Endothelial cell of umbilical vein (primary cell): ENCODE measurements at places on chromosomes 1 and 21. TPM values are rescaled to one million over a fixed set of nuclear protein-coding genes. Genes with fewer than 3 reads are reported as not detected.

RNU1-3 gene
- 1,319 and 2,019 TPM in 2 replicates for total RNA-seq

BNIPL gene
- total RNA-seq: 0.42 and 0.67 TPM in 2 replicates

CYYR1 gene
- 23.8 and 25.7 TPM in 2 replicates for total RNA-seq

SERPINC1 gene
- 0.35 TPM in 1 of 2 replicates, not detected in the other for total RNA-seq

SPRR1A gene
- total RNA-seq: not detected in 2 replicates

OR2W3 gene
- not detected in 2 replicates for total RNA-seq

LCE1A gene
- total RNA-seq: not detected in 2 replicates

CR1L gene
- not detected in 2 replicates for total RNA-seq

TRIM67 gene
- not detected in 2 replicates for total RNA-seq

BEND5 gene
- total RNA-seq: not detected in 2 replicates

LENEP gene
- 0.64 and 0.88 TPM in 2 replicates for total RNA-seq

SHISAL2A gene
- total RNA-seq: not detected in 2 replicates

GUK1 gene
- total RNA-seq: 237 and 239 TPM in 2 replicates

PROK1 gene
- total RNA-seq: not detected in 2 replicates

POLR3GL gene
- total RNA-seq: 15.3 and 18.8 TPM in 2 replicates

CLCA4 gene
- total RNA-seq: not detected in 2 replicates

TTF2 gene
- 44.1 and 44.4 TPM in 2 replicates for total RNA-seq

IFNLR1 gene
- total RNA-seq: not detected in 2 replicates

OBSCN gene
- 1.5 and 2.9 TPM in 2 replicates for total RNA-seq

ELAPOR1 gene
- 1.0 and 1.1 TPM in 2 replicates for total RNA-seq
